ENCODE measurements at places on chromosomes 6 and 20.
A peak's percentile ranks its signal among the peaks of the same experiment; 100 is the strongest.

DNA sequence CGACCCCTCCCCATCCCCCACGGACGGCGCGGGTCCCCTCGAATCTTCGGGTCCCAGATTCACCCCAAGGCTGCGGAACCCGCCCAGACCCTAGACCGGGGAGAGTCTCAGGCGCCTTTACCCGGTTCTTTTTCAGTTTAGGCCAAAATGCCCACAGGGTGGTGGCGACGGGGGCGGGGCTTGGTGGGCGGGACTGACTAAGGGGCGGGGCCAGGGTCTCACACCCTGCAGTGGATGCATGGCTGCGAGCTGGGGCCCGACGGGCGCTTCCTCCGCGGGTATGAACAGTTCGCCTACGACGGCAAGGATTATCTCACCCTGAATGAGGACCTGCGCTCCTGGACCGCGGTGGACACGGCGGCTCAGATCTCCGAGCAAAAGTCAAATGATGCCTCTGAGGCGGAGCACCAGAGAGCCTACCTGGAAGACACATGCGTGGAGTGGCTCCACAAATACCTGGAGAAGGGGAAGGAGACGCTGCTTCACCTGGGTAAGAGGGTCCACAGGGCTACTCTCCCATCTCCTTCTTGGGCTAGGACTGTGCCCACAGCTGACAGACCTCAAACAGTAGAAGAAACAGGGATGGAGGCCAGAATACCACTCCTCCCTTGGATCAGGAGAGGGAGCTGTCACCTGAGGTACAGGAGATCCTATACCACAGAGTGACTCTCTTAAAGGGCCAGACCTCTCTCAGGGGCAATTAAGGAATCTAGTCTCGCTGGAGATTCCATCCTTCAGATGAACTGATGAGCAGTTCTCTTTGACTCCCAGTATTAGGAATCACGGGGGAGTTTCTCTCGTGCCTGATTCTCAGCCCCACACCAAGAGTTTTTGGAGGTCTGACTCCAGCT is 942 bp downstream of the HLA-E start:
- DNase-seq = peak; percentile 86

GRCh38 chr20:46954490-46955038 is 59.9 kb downstream of the EYA2 start:
- no peak for DNase-seq

GRCh38 chr6:72651174-72651573 is 29.3 kb downstream of the KCNQ5 start:
- no peak for DNase-seq

- DNase-seq = no peak
Measured at GRCh38 chr20:38609815-38610214, 8.2 kb downstream of the ARHGAP40 start.

DNA sequence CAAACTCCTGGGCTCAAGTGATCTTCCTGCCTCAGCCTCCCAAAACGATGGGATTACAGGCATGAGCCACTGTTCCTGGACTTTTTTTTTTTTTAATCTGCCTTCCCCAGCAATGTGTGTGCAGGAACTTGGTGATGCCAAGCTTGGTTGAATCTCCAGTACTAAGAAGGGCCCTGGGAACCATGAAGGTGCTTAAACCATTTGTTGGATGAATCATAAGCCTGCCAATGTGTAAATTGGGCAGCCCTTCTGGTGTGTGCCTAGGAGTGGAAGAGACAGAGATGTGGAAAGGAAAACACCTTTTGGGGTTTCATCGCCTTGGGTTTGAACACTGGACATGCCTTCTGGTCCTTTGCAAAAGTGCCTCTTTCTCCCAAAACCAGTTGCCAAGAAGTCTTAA is 7.1 kb upstream of the SPO11 start:
- DNase-seq = no peak

DNA sequence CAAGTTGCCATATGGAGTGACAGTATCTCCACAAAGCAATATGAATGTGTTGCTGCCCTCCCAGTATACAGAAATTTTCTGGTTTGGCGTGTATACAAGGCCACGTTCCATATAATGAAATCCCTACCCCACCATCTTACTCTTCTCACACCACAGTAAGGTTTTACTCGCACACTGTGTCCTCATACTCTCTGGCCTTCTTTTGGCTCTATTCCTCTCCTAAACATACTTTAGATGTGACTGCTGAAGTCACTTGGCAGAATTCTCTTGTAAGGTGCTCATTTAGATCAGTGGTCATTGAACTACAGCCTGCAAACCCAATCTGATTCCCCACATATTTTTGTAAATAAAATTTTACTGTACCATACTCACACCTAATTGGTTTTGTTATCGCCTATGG is 123.2 kb downstream of the RFPL4B start:
- no peak for DNase-seq

GRCh38 chr6:145811741-145812140 is 2.9 kb downstream of the FBXO30 start:
- no peak for DNase-seq
